Left lobe of liver (tissue), 2 donors: ENCODE measurements at places on chromosomes 6 and 20.

DNA sequence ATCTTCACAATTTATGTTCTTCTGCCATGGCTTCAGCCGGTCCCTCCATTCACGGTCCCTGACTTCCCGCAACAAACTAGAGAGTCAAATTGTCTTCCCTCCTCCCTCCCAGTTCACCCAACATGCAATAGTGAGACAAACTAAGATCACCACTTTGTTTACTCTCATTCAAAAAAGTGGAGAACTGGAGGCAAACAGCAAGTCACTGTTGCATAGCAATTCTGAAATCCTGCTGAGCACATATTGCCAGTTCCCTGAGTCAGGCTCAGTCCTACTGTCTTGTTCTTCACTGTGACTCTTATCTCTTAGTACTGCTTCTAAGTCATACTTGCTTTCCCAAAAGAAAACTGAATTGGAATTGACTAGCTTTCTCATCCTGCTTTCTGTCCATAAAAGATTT is 287.2 kb upstream of the SASH1 start:
- no peak for DNase-seq

- DNase-seq: no peak
Measured at GRCh38 chr6:163760860-163761259, 346.3 kb downstream of the QKI start.

DNA sequence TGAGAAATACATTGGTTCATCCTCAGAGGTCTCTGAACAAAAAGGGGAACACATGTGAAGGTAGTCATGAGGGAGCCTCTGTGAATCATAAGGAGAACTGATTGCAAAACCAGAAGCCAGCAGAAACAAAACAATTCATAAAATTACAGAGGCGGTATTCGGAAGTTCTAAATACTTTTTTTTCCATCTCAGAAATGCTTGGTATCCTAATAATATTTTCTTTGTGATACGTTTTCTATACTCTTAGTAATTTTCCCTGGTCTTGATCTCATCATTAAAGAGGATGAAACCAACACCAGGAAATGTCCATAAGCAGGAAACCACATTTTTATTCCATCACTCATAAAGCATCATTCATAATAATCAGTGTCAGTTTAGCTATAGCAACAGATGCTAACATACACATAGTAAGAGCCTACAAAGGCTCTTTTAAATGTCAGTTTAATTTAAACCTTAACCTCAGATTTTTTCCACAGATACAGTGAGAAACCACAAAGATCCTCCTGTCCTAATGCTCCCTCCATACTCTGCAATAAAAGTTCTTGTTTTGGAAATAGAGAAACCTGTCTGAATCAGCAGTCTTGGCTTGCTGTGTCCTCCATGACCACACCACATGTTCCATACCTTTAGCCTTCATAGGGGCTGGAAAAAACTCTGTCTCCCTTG is 29.2 kb downstream of the SGK1 start:
- DNase-seq: no peak

DNA sequence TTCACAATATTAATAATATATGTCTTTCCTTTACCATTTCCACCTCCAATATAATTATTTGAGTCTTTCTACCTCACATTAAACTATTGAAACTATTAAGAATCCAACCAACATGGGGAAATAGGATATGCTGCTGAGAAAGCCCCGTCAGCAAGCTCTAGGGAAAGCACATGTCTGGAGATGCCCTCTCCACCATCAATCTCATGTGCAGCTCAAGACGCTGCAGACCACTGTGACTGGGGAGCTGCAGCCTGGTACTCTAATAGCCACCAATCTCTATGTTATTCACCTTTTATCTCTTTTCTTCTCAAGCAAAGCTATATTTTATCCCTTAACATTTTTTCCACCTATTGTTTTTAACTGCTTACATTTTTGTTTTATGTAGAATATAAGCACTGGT is 50.3 kb downstream of the COL9A1 start:
- DNase-seq: no peak
